ENCODE measurements at places on chromosomes 16 and 17.
A peak's percentile ranks its signal among the peaks of the same experiment; 100 is the strongest.

GRCh38 chr17:60065867-60066266, 12.9 kb downstream of the HEATR6 start:
- no peak for DNase-seq

DNA sequence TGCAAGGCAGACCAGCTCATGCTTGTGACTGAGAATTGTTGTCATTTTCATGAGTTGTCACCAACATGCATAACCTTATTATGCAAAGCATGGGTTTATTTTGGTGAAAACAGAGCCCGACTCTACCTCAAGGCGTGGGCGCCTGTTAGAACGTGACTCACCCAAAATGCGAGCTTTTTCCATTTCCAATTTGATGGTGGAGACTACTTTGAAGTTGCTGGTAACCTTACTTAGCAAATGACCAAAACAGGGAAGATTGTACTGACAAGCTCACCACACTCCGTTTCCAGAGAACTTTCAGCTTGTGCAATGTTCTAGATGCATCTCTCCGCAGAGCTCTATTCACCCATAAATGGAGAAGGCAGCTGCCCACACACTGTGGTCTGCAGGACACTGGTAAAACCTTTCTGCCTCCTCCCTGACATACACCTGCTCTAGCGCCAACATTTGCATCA, 284.5 kb downstream of the MAF start:
- DNase-seq = no peak

DNA sequence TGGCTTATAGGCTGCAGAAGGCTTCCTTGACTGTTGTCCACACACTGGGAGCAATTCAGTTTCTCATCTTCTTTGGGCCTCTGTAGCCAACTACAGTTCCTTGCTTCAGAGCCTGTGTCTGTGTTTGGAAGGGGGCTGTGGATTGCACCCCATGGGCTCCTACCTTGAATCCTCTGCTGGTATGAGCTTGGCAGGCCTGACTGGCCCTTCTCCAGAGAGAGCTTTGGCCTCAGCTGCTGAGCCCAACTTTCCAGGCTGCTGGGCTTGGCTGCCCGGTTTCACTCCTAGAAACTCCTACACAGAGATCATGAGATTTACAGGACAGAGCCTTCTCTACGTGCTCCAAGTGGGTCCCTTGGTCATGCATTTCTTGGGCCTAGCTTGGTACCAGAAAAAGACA, 354.4 kb downstream of the SNX29 start:
- DNase-seq = no peak

- DNase-seq = no peak
Observed at GRCh38 chr16:81275795-81276194, 37.3 kb downstream of the BCO1 start.

- no peak for DNase-seq
Observed at GRCh38 chr17:28961391-28961790, 10.1 kb upstream of the PHF12 start.

- no peak for DNase-seq
Observed at GRCh38 chr16:50842013-50842505, 100.2 kb downstream of the CYLD start.

- no peak for DNase-seq
Observed at GRCh38 chr17:14299280-14300141, 1.4 kb upstream of the HS3ST3B1 start.

GRCh38 chr17:77734371-77735080, 224.0 kb upstream of the TNRC6C start:
- DNase-seq = peak; percentile 31

GRCh38 chr17:1190751-1191331, 11.1 kb upstream of the ABR start:
- no peak for DNase-seq

- DNase-seq = peak; percentile 45
Observed at GRCh38 chr17:58172369-58173071, 5.7 kb downstream of the OR4D2 start.

GRCh38 chr17:19728084-19728495, 11.7 kb upstream of the SLC47A2 start:
- DNase-seq = peak; percentile 77

GRCh38 chr16:56344518-56345405, 80.6 kb downstream of the AMFR start:
- DNase-seq = no peak

GRCh38 chr17:11031787-11032186, 193.9 kb upstream of the PIRT start:
- no peak for DNase-seq

GRCh38 chr17:56594320-56595107, 1.0 kb downstream of the NOG start:
- no peak for DNase-seq

DNA sequence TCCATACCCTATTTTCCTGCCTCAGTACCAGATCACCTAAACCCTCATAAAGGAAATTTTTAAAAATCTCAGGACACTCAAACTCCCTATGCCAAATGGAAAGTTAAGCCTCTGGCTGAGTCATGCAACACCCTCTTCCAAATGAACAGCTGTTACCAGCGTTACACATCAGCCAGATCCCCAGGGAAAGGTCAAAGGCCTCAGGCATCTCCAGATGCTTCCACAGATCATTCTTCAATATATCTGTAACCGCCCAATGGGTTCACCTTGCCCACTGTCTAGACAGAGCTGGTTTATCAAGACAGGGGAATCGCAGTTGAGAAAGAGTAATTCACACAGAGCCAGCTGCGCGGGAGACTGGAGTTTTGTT, 29.1 kb upstream of the SHCBP1 start:
- no peak for DNase-seq

GRCh38 chr17:74873874-74874614, 1.2 kb upstream of the FDXR start:
- DNase-seq = no peak

- no peak for DNase-seq
Observed at GRCh38 chr16:48542020-48542473, 67.9 kb downstream of the N4BP1 start.

- no peak for DNase-seq
Observed at GRCh38 chr17:31877911-31878702, 19.1 kb upstream of the COPRS start.

GRCh38 chr16:46857368-46857945, 26.5 kb upstream of the C16orf87 start:
- DNase-seq = no peak

- DNase-seq = no peak
Observed at GRCh38 chr16:73089420-73089819, 41.5 kb upstream of the ZFHX3 start.

GRCh38 chr16:49019081-49019633, 262.5 kb downstream of the CBLN1 start:
- peak; percentile 33 for DNase-seq

DNA sequence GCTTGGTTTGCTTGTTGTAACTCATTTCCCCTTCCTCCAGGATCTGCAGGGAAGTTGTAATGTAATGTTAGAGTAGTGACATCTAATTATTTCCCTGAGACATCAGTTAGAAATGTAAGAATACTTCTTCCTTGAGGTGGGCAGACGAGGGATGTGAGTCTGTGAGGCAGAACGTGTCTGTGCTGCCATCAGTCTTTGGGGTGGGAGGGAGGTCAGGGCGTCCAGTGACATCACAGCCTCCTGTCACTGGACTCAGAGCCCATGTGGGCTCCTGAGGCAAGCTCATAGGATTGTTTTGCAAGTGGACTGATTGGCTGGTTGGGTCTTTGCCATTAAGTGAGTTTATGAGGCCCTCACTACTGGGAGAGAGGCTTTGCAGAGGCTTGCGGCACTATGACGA, 188.8 kb downstream of the CCDC182 start:
- DNase-seq = no peak

GRCh38 chr17:74730491-74731346, 6.3 kb upstream of the RAB37 start:
- no peak for DNase-seq

- no peak for DNase-seq
Observed at GRCh38 chr17:72253597-72253996, 132.8 kb downstream of the SOX9 start.

- DNase-seq = no peak
Observed at GRCh38 chr17:3551189-3551588, 6.4 kb downstream of the TRPV3 start.

DNA sequence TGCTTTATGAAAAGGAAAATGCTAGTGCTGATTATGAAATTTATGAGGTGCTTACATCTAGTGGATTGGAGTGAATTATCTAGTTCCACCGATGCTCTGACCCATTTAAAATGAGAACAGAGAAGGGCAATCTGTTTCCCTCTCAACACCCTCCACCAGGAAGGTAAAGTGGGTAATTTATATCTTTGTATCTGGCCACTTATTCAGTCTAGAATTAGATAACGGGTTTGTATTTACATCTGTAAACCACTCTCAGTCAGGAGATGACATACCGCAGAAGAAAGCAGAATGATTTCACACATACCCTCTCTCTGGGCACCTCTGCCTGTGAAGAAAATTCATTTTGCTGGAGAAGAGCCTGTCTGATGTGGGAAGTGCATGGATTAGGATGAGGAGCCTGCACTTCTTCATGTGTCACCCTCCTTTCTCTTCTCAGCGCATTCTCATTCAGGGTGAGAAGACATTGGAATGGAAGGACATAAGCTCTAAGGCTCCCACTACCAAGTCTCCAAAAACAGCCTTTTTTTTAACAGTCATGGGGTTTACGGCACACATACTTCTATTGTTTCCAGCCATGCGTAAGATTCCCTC, 646.7 kb upstream of the SALL1 start:
- DNase-seq = no peak

DNA sequence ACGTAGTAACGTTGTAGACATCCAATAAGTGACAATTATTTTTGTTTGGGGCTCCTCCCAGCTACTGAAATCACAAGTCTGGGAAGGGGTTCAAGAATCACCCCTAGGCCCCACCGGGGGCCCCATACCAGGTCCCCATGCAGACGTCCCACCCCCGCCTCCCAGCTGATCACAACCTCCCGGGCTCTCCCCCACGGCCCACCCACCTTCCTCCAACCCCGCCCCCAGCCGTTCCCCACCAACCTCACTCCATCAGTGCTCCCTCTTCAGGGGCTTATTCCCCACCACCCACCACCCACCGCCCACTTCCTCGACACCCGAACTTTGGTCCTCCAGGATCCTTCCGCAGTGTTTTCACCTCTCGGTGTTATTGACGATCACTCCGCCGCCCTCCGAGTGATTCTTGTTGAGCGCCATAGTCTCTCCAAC, 240 bp downstream of the WBP2 start:
- DNase-seq = no peak

DNA sequence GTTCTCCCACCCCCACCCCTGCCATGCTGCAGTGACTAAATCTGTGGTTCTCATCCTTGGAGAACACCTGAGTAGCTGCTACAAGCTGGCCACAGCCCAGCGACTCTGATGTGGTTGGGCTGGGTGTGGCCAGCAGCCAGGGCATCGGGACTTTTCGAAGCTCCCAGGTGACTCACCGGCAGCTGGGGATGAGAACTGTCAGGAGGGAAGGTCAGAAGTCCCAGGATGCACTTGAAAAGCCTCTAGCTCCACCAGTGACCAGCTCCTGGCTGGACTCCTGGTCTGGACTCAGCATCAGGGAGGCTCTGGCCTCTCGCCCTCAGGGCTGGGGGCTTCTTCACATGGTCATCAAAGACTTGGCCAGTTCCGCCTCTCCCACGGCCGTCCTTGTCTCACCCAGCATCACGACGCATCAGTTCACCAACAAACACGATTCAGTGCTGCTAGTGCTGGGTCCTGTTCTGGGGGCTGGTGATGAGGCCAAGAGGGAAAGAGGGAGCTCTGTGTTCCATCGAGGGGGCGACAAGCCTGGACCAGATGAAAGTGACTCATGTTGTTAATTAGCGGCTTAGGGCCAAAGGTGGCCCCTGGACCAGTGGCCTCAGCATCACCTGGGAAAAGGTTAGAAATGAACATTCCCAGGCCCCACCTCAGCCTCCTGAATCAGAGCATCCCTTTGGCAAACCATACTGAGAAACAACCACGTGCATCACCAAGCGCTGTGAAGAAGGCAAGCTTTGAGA, 3.9 kb upstream of the C17orf99 start:
- no peak for DNase-seq

- no peak for DNase-seq
Observed at GRCh38 chr16:84086341-84086740, 30.4 kb downstream of the MBTPS1 start.

DNA sequence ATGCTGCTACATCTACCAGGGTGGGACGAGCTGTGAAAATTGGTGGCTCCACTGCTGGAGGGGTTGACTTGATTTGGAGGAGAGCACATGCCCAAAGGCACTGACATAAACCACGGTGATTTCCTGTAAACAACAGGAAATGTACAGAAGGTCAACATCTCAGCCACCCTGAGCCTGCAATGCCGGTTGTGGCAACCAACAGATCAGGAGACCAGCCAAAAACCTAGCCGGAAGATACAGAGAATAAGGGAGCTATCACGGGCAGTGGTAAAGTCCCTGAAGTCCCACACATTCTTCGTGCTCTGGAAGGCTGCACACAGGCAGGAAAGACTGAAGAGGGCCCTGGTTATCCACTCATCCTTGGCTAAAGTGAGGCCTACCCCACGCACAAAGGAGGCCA, 56.2 kb downstream of the ADCY9 start:
- no peak for DNase-seq

DNA sequence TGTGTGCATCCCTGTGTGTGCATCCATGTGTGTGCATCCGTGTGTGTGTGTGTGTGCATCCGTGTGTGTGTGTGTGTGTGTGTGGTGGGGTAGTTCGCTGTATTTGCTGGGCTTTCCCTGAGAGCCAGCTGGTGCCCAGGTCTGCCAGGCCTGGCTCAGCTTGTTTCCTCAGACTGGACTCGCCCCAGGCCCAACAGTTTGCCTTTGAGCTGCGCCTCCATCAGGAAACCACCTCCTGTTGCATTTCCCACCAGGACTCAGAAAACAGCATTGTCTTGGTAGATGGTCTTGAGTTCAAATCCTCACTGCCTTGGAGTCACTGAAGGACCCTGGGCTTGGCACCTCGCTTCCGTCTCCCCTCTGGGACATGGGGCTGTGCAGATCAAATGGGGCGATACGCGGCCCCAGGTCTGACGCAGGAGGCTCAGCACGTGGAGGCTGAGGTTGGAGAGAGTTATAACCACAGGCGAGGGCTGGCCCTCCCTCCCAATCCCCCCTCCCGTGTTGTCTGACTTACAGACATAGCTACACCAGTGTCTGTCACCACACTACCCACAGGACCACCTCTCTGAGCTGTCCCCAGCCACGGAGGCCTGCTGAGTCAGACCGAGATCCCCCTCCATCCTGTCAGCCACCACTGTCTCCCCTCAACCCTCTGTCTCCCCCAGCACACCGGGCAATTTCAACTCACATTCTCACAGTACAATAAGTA, 4.7 kb downstream of the ITGAE start:
- DNase-seq = no peak

DNA sequence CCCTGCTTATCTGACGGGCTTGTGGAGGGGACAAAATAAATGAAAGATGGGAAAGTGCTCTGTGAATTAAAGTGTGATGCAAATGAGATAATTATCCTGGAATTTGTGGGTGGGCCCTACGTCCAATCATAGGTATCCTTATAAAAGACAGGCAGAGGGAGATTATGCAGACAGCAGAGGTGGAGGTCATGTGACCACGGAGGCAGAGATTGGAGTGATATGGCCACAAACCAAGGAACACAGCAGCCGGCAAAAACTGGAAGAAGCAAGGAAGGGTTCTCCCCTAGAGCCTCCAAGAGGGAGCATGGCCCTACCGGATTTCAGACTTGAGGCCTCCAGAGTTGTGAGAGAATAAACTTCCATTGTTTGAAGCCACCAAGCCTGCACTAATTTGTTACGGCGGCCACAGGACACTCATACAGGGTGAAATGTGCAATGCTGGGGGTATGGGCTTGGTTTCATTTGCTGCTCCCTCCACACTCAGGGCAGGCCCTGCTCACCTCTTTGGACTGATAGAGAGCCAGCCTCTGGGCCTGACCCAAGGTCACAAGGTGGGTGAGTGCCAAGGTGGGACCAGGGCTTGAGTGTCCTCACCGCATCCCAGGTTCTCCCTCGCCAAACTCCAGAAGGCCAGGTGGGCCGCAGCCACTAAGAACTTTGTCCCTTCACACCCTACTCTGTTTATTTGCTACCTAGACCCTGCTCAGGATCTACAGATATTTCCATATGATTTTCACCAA, 149.6 kb upstream of the TNRC6C start:
- no peak for DNase-seq
